ENCODE measurements at places on chromosomes 16 and 17. TPM values are rescaled to one million over a fixed set of nuclear protein-coding genes. Genes with fewer than 3 reads are reported as not detected.
A peak's percentile ranks its signal among the peaks of the same experiment; 100 is the strongest.

DNA sequence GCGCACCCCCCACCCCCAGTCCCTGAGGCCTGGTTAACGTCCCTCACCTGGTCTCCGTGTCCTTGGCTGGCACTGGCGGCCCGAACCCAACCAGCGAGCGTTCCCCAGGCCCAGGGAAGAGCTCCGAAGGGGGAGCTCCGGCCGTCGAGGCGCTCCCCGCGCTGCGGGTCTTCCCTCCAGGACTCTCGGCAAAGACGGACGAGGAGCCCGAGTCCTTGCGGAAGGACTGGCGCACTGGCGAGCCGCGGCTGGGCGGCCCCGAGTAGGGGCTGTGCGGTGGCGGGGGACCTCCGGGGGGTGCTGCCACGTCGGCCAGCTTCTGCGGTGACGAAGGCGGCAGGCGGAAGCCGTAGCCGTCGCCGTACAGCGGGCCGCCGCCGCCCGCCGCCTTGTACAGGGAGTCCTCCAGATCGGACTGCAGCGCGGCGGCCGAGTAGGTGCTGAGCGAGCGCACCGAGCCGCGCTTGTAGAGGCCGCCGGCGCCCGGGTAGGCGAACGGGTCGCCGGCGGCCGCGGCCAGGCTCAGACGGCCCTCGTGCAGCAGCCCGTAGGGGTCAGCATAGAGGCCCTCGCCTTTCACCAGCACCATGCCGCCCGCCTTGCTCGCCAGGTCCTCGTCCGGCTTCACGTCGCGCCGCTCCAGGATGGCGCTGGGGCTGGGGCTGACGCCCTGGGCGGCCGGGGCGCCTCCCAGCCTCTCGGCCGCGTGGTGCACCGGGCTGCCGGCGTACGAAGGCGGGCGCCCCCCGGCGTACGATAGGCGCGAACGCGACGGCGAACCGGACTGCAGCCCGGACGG lies 44.1 kb downstream of the SRCIN1 start:
- no peak for DNase-seq

DNA sequence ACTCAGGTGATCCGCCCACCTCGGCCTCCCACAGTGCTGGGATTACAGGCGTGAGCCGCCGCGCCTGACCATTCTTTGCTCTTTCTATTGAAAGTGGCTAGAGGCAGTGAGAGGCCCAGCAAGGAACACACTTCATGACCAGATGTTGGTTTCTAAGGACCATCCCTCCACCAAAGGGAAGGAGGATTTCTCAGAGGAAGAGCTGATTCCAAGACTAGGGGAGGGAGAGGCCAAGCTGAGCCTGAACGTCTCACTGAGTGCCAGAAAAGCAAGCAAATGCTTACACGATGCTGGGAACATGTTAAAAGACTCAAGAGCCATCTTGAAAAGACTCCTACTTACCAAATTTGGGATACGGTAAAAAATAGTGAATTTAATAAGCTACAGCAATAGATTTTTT lies 79.2 kb downstream of the MRM3 start:
- DNase-seq, result no peak

DNA sequence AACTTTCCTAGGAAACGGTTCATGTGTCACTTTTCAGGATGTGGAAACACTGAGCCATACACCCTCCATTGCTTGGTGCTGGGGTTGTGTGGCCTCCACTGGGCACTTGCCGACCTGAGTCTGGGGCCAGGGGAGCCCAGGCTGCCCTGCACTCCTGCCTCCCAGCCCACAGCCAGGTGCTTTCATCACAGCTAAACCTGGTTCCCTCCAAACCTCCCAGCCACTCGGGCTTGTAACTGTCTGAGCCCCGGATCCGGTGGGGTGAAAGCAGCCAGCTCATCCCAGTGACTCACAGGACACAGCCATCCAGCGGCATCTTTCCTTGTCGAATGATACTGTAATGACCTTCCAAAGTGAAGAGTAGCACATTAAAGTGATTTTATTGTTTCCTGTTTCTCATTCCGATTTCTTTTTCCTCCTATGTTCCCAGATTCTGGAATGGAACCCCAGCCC lies 19.8 kb downstream of the CARHSP1 start:
- peak; percentile 54 for DNase-seq

GRCh38 chr17:3011891-3012290 lies 51.5 kb downstream of the OR1D5 start:
- no peak for DNase-seq

GRCh38 chr17:74734256-74734655 lies 2.8 kb upstream of the RAB37 start:
- DNase-seq, result no peak

DNA sequence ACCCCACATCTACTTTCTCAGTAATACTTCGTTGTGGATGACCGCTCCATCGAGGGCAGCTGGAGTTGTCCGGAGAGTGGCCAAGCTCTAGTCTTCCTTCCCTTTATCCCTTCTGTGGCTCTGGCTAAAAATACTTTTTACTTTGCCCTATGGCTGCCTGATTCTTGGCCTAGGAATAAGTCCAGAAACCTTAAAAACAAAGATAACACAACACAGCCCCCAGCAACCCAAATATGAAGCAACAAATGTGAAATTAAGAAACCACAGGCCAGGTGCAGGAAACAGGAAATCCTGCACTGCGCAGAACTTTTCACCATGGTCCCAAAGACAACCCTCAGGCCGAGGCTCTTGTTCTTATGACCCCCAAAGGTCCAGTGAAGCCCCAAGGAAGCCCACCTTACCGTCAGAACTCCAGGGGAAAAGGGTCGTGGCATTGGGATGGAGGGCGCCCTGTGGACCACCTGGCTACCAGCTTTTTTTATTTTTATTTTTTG lies 26.0 kb downstream of the TK2 start:
- DNase-seq, result no peak

- no peak for DNase-seq
Measured at GRCh38 chr17:76866774-76867577, 1.2 kb upstream of the MGAT5B start.

- peak; percentile 53 for DNase-seq
Measured at GRCh38 chr17:45364531-45365390, 47.9 kb upstream of the MAP3K14 start.

DNA sequence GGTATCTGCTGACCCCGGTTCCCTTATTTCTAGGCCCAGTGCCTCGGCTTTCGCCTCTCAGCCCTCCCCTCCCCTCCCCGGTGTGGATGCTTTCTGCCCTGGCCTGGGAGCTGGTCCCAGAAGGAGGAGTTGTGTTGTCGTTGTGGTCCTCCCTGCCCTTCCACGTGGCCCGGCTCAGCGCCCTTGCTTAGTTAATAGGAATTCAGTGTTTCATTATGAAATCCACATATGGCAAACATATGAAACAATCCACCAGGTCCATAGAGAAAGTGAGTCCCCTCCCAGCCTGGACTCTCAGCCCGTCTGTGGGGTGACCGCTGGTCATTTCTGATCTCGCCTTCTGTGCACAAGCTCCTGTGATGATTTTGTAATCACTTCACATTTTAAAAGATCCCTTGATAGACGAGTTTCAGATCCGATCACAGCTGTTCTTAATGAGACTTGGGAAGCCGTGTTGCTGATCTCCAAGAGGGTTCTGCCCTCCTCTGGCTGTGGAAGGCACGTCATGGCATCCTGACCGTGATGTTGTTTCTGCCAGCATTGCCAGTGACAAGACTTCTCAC lies 112.1 kb downstream of the BANP start:
- peak; percentile 74 for DNase-seq

DNA sequence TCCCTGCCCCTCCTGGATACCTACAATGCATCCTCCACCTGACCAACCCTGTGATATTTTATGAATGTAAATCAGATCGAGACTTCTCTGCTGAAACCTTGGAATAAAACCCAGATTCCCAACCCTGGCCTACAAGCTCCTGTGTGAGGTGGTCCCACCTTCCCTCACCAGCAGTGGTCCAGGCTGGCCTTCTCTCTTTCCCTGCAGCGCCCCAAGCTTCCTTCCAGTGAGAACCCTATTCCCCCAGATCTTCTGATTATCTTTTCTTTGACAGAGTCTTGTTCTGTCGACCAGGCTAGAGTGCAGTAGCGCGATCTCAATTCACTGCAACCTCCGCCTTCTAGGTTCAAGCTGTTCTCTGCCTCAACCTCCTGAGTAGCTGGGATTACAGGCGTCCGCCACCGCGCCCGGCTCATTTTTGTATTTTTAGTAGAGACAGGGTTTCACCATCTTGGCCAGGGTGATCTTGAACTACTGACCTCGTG lies 2.5 kb upstream of the HELZ start:
- DNase-seq, result no peak

DNA sequence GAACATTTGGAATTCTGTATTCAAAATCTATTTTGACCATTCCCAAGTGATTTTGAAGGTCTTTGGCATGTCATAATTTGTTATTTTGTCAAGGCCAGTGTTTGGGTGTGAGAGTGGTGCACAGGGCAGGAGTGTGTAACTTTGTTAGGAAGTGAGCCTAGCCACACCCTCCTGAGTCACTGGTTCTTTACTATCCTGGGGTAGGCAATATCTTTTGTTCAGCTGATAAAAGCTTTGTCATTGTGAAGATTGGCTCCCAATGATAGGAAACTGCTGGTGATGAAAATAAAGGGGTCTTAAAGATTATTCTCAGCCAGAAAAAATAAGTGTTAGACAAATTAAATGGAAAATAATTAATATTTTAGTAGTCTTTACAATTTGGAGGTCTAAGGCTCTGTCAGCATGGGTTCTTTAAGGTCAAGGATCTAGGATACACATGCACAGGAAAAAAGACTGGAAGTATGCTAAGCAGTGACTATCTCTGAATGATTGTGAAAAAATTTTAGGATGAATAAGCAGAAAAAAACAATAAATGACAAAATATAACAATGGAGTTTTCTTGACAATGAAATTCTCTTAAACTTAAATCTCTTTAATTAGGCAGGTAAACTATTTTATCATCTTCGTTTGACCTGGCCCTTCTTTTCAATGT lies 5.1 kb downstream of the UBN1 start:
- no peak for DNase-seq

Gene KRT20
- not detected for total RNA-seq

Gene GPRC5B
- 122 TPM for total RNA-seq

Gene MRPL28
- total RNA-seq, result 32.5 TPM

Gene ABI3
- 8.5 TPM for total RNA-seq

Gene RUNDC3A
- 2.9 TPM for total RNA-seq

Gene C1QBP
- total RNA-seq, result 46.6 TPM

Gene MRPS7
- 21.8 TPM for total RNA-seq

Gene KRT27
- total RNA-seq, result 1.2 TPM

Gene SLC38A8
- not detected for total RNA-seq

Gene XAF1
- total RNA-seq, result 67.4 TPM

Gene RAP1GAP2
- total RNA-seq, result 8.4 TPM

Gene HP
- total RNA-seq, result 35.4 TPM

Gene MT1F
- 6.2 TPM for total RNA-seq

Gene ZC3H7A
- total RNA-seq, result 91.1 TPM

Gene MSLN
- 2.9 TPM for total RNA-seq

Gene PROCA1
- total RNA-seq, result 7.6 TPM

Gene GRAP
- total RNA-seq, result 6.2 TPM

Gene THUMPD1
- 32.1 TPM for total RNA-seq
